ENCODE measurements at places on chromosomes 2 and 18.

GRCh38 chr2:113826346-113827285, 63.3 kb upstream of the ACTR3 start:
- DNase-seq: no peak

DNA sequence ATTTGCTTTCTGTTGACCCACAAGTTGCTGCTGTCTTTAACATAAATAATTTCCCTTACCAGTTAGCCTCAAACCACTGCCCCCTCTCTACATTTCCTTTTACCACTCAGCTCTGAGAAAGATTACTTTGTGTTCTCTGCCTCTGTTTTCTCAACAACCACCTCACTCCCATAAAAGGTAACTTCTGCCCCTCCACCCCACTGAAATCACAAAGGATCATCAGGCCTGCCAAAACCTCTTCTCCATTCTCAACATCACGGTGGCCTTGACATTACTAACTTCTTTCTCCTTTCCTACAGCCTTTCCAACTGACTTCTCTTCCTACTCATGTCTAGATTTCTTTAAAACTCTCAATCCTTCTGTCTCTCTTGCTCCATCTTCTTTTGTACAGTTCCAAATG, 10.1 kb downstream of the ACADL start:
- DNase-seq: no peak

GRCh38 chr2:239834143-239834542, 191.0 kb downstream of the NDUFA10 start:
- DNase-seq: no peak

DNA sequence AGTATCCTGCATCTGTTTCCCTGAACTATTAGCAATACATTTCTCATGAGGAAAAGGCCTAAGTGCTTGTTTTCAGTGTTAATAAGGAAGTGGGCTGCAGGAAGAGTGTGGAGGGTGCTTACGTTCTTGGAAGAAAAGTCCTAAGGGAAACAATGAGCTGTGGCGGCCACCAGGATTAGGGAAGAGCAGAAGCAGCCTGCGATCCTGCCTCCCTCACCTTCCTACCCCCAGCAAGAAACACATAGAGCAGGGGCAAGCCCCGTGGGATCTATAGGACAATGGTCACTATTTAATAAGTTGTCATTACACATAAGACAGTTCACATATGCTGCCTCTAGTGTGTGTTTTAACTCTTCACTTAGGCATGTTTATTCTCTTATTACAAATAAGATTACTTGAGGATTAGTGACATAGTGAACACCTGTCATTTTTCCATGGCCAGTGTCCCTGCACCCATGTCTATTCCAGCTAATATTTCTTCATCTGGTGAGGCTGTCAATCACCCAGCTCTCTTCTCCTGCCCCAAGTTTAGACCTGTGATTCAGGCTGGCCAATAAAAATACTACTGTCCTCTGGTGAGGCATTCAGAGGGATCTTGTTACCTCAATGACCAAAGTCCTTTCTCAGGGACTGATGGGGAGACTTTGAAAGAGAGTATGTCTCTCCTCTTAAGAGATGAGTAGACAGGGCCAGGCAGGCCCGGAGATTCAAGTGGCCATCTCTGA, 510.9 kb upstream of the CELF4 start:
- DNase-seq: no peak

- DNase-seq: no peak
Observed at GRCh38 chr2:137183206-137183898, 418.0 kb downstream of the THSD7B start.

GRCh38 chr2:233430081-233430480, 75.8 kb downstream of the DGKD start:
- no peak for DNase-seq

DNA sequence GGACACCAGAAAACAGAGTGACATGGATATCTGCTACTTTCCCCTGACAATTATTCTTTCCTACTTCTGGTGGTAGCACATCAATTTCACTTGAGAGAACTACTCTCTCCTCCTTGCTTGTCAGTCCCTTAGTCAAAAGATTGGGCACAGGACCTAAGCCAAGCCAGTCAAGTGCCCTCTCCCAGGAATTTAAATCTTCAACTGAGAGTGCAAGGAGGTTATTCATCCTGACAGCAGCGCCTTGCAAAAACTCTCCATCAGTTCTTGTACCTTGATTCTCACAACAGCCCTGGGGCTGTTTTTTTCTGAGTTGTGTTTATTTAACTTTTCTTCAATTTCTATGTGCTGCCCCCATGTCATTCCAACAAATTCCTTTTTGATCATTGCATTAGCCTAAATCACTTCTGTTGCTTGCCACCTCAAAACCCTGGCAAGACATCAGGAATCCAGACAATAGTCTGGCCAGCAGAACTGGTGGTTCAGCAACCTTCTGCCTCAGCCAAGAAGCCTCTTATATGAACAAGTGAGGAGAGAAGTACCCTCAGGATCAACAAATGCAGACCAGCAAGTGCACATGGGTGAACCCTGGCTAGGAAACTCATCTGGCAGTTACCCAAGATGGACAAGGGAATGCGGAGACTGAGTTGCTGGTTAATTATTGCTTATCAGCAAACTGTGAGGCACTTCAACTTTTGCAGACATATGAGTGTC, 19.4 kb downstream of the COL4A3 start:
- DNase-seq: no peak

GRCh38 chr18:50628533-50628905, 68.6 kb downstream of the MAPK4 start:
- DNase-seq: no peak

DNA sequence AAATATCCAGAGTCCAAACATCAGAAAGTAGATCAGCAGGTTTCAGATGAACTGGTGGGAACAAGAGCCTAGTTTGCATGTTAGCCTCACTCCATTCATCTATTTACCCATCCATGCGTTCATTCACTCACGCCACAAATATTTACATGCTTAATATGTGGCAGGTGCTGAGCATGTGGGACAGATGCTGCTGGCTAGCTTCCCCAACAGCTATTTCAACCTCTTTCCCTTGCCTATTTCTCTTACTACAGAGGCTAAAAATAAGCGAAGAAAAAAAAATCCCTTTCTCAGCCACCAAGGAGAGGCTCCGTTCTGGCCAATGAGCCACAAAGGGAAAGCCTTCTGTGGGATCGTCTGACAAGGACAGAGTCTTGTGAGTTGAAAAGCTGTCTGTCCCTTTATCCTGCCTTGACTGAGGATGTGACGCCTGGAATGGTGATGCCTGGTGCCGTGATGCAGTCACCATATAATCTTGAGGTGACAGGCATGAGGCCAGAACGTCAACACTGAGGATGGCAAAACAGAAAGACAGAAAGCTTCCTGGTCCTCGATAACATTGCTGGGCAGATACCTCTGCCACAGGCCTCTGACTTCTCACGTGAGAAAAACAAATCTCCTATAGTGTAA, 78.2 kb downstream of the KCTD1 start:
- no peak for DNase-seq

- no peak for DNase-seq
Observed at GRCh38 chr2:48414640-48414979, 115.3 kb upstream of the STON1 start.

- DNase-seq: no peak
Observed at GRCh38 chr2:218265626-218266025, 4.3 kb downstream of the AAMP start.

DNA sequence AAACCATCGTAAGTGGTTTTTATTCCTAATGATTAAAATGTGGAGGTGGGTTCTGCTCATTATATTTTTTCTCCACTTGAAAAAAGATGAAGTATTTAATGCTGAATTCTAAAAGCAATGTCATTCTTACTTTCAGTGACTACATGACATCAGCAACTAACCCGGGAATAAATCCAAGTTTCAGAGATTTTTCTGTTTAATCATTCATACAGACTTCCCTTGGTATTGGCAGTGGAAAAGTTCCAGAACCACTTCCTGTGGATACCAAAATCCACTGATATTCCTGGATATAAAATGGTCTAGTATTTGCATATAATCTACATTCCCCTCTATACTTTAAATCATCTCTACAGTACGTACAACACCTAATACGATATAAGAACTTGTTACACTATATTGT, 128.6 kb downstream of the ZNF532 start:
- DNase-seq: no peak

- DNase-seq: no peak
Observed at GRCh38 chr18:54859667-54860421, 31.6 kb downstream of the RAB27B start.

GRCh38 chr2:26344581-26345282, 1.2 kb upstream of the SELENOI start:
- no peak for DNase-seq

GRCh38 chr2:127619203-127619590, 26.8 kb upstream of the GPR17 start:
- DNase-seq: no peak

DNA sequence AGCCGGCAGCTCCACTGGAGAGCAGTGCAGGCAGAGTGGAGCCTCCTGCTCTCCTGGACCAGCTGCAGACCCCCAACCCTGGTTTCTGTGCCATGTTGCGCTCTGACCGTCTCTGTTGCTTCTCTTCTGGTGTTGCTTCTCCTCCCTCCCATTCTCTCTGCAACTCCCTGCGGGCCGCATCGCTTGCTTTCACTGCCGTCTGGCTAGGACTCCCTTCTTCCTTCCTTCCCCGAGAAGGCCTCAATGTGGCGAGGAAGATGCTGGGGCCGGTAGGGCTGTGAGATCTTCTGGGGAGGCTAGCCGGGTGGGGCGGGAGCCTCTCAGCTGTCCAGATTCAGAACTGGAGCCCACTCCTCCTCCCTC, 6.2 kb downstream of the DNAJB2 start:
- no peak for DNase-seq

GRCh38 chr18:54983041-54983686, 23.9 kb upstream of the CCDC68 start:
- peak; percentile 37 for DNase-seq

DNA sequence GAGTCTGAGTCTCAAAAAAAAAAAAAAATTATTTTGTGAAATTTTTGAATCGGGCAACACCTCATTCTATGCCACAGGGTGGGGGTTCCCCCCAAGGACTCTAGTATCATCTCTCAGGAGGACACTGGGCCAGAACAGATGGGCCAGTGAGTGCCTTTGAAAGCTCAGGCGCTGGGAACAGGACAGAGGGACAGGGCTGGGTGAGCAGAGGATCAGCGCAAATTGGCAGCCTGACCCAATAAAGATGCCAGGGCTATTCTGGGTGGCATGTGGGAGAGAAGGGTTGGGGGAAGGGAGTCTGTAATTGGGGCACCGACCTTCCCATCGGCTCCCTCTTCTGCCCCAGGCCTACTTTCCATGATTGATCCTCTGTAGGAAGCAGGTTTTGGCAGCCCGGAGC, 44.0 kb downstream of the KIF3C start:
- no peak for DNase-seq

DNA sequence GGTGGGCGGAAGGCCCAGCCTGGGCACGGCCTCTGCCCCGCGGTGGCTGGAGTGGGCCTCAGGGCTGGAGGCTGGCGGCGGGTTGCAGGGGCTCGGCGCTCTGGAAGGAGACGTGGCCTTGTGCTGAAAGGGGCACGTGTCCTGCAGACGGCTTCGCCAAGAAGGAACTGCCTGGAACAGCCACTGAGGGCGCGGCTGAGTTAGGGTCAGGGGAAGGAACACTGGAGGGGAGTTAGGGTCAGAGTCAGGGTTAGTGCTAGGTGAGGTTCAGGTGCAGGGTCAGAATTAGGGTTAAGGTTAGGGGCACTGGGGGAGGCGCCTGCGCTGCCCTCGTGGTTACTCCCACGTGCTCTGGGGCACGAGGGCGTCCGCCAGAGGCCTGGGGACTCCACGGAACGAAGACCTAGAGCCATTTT, 933 bp upstream of the ADNP2 start:
- DNase-seq: no peak

- no peak for DNase-seq
Observed at GRCh38 chr2:222353993-222354392, 55.2 kb upstream of the PAX3 start.

DNA sequence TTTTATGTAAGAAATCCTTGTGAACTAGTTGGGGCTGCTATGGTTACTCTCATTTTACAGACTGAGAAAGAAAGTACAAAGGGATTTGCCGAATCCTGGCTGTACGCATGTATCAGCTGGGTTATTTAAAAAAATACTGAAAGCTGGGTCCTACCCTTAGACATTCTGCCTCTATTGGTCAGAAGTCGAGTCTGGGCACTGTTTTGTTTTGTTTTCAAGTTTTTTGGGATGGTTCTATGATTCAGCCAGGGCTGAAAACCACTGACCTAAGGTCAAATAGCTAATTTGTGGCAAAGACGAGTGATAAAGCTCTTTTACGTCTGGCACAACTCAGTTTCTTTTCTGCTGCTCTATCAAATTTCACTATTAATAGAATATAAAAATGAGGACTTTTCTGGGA, 5.9 kb upstream of the SLC8A1 start:
- no peak for DNase-seq

- DNase-seq: no peak
Observed at GRCh38 chr2:149387411-149387810, 57.0 kb downstream of the LYPD6 start.

- DNase-seq: no peak
Observed at GRCh38 chr2:175687465-175687864, 314.6 kb downstream of the LNPK start.

GRCh38 chr18:63492851-63493250, 16.1 kb downstream of the SERPINB5 start:
- no peak for DNase-seq

DNA sequence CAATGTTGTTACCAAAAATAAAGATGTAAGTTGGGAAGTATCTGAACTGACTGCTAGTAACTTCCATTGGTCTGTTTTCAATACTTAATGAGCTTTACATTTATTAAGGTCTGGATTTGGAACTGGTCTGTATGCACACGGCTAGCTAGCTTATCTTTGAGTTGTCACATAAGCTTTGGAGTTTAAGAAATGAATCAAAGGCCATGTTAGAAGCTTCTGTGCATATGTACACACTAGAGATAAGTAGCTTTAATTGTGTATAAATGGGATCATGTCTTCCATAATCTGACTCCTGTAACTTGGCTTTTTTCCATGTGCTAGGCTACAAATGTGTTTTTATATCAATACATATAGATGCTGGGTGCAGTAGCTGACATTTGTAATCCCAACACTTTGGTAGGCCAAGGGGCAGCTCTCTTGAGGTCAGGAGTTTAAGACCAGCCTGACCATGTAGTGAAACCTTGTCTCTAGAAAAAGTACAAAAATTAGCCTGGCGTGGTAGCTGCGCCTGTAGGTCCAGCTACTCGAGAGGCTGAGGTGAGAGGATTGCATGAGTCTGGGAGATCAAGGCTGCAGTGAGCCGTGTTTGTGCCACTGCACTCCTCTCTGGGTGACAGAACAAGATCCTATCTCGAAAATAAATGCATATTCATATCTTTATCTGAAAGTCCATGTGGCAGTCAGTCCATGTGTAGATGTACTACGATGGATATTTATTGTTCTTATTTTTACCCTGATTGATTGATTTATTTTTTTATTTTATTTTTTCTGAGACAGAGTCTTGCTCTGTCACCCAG, 27.2 kb downstream of the ATIC start:
- DNase-seq: no peak

GRCh38 chr18:42290318-42291307, 335.6 kb downstream of the PIK3C3 start:
- no peak for DNase-seq

All from smooth muscle cell of the brain vasculature (primary cell).